ENCODE measurements at places on chromosomes 16 and 17.

DNA sequence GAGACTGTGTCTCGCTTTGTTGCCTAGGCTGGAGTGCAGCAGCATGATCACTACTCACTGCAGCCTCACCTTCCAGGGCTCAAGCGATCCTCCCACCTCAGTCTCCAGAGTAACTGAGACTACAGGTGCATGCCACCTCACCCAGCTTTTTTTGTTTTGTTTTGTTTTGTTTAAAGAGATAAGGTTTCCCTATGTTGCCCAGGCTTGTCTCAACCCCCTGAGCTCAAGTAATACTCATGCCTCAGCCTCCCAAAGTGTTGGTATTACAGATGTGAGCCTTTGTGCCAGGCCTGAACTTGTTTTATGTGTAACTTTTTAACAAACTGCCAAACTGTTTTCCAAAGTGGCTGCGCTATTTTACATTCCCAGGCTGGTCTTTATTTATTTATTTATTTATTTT, 41.8 kb upstream of the NUDT7 start:
- no peak for DNase-seq

DNA sequence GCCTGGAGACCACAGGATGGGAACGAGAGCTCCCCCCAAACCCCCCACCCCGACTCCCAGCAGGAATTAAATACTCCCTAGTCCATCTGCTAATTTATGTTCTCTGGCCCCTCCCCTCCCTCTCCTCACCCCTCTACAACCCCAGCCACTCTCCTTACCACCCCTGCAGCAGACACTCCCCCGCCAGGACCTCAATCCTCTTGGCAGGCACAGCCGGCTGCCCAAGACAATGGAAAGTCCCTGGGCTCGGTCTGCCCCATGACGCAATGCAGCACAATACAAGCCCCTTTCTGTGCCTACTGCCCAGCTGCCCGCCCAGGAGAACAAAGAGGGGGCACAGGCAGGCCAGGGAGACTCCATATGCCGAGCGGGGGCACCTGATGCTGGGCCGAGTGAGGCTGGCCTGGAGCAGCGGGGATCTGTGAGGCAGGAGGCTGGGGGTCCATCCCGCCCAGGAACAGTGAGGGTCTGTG, 30.3 kb upstream of the CDC42EP4 start:
- DNase-seq, result peak; percentile 67

- no peak for DNase-seq
These were observed 1.1 kb downstream of the SLC25A39 start for GRCh38 chr17:44323359-44324091.

DNA sequence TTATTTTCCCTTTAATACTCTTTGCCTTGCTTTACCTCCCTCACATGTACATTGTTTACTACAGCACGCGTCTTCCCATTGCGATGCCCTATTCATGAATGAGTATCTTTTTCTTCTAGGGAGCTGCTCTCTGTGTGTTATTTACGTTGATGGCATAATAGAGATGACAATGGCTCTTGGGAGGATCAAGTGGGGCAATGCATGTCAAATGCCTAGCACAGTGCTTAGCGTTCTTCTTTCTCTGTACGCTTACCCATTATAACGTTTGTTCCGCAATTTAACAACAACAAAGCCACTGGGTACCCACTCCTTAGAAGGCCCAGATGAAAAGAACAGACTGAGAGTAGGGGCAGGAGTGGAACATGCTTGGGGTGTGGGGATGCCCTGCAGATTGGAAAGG, 271.6 kb upstream of the TNRC6C start:
- no peak for DNase-seq

DNA sequence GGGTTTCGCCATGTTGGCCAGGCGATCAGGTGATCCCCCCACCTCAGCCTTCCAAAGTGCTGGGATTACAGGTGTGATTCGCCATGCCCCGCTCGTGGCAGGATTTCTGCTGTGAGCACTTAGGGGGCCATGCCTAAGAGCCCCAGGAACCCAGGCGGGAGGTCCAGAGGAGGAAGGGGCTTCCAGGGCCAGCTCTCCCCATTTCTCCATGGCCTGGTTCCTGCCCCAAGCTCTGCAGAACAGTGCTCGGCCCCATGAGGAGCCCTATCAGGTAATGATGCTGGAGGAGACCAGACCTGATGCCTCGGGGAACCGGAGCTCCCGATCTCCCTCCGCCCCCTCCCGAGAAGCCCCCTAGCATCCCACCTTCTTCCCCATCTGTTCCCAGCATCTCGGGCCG, 53.6 kb downstream of the RMI2 start:
- no peak for DNase-seq
